Stimulated activated CD8-positive, alpha-beta memory T cell treated with anti-CD3 and anti-CD28 coated beads, Interleukin-4, amount 100 ng/mL, for 48 hours (primary cell): ENCODE measurements at places on chromosomes 3 and 15.

- DNase-seq, result no peak
These were observed 72.0 kb downstream of the FAM43A start for GRCh38 chr3:194757647-194758061.

DNA sequence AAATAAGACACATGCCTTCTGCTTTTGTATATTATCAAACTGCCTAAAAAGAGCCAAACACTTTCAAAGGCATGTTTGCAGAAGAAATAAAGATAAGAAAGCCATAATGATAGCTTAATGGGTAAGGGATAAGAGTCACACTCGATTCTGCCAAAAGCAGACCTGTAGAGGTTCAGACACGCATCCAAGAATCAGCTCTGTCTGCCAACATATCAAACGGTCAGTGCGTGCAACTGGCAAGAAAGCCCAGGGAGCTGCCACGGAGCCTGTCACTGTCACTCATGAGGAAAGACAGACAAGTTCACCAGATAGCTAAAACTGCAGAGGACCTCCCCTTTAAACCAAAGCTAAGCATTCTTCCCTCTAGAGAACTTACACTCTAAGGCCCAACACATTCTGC is 23.2 kb downstream of the DCP1A start:
- DNase-seq, result no peak

GRCh38 chr3:127768346-127769008 is 53.8 kb downstream of the MGLL start:
- no peak for DNase-seq

DNA sequence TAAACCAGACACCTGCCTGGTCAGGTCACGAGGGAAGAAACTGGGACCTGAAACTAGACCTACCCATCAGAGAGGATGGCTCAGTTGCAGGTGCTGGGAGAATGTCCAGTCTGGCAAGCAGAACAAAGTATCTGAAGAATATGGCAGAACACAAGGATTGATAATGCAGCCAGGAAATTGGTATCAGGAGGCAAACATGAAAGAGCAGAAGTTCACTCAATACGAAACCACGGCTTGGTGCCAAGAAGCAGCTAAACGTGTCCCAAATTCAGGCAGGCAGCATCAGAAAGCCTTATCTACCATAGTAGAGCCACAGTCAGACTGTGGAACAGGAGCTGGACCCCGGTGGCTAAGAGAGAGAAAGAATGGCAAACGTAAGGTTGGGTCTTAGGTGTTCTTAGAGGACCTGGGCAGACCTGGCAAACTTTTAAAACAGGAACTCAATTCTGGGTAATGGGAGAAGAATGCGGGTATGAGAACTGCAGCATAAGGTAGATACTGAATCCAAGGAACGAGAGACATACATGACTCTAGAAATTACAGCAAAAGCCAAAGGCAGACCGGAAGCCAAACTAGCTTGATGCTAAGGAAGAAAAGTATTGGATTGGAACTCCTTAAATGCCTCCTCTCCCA is 169.0 kb upstream of the NECTIN3 start:
- DNase-seq, result no peak

DNA sequence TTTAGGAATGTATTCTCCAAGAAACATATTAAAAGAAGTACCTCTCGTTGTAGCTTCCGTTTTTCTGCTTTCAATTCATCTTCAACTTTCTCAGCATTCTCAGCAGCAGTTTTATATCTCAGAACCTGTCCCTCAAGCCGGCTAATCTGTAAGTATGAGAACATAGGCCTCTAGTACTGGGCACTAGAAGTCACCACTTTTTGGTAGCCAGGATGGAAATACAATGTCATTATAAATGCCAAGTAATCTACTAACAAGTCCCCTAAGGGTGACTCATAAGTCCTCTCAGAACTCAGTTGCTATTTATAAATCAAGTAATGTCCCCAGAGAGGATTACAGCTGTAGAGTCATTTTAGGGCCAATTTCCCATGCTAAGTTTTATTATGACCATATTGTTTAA is 61.1 kb downstream of the MLH1 start:
- no peak for DNase-seq

DNA sequence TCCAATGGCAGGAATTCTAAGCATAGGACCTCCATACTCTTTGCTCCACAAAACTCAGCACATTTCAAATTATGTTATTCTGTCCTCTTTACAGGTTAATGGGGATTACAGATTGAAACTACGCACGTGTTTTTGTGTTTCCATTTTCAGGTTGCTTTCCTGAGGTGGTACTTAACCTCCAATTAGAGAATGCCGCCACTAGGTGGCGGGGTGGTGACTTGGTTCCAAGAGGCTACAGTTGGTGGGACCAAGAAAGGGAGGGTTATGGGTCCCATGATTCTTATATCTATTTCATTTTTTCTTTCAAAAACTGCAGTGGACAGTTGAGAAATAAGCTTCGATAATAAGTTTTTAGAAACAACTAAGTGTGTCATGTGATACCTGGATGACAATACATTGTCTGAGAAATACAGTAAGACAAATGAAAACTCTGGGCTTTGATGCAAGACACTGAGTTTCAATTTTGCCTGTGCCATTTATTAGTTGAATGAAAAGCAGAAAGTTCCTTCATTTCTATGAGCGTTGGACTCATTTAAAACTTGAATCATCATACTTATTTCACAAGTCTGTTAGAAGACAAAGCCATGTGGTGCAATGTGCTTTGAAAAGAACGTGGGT is 539.0 kb downstream of the FGF12 start:
- peak; percentile 68 for DNase-seq
